ENCODE measurements at places on chromosomes 5 and 9.

DNA sequence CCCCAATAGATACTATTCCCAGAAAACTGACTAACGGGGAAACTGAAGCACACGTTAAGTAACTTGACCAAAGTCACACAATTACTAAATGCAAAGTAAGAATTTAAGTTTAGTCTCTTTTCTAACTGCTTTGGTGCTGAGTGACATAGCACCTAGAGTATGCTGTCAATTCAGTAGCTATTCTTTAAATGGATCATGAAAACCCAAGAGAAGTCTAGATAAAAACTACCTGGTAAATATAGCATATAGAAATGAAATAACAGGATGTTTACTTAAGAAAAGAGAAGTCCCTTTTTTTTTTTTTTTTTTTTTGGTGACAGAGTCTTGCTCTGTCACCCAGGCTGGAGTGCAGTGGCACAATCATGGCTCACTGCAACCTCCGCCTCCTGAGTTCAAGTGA is 129.2 kb downstream of the PDE4D start:
- no peak for DNase-seq

- DNase-seq = no peak
Observed at GRCh38 chr9:81408951-81409350, 280.4 kb downstream of the TLE1 start.

GRCh38 chr9:99294850-99295461 is 72.9 kb downstream of the SEC61B start:
- no peak for DNase-seq

- DNase-seq = no peak
Observed at GRCh38 chr5:102664616-102665335, 90.3 kb upstream of the PAM start.

- no peak for DNase-seq
Observed at GRCh38 chr5:135048286-135048685, 14.3 kb upstream of the PITX1 start.

DNA sequence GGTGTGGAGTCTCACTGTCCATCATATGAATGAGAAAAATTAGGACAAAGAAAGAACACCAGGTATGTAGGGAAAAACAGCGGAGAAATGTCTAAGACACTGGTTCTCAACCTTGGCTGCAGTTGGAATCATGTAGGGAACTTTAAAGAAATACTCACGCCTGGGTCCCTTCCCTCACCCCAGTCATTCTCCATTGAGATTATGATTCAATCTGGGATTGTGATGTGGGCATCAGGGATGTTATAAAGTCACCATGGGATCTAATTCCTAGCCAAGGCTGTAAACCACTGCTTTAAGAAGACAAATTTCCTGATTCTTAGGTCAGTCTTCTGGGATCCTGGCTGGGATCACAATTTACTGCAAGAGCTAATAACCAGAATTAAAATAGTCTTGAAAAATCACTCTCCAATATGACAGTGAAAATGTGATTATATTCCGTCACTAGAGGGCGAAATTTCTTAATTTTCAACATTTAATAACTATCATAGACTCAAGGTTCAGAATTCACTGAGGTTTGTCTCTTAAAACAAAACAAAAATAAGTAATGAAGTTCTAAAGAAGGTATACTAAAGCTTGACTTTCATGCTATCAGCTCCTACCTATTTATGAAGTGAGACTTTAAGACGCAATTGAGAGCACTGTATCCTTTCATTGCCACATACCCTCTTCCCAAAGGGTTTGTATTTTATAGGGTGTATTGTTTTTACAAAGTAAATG is 60.5 kb downstream of the GLDC start:
- no peak for DNase-seq

DNA sequence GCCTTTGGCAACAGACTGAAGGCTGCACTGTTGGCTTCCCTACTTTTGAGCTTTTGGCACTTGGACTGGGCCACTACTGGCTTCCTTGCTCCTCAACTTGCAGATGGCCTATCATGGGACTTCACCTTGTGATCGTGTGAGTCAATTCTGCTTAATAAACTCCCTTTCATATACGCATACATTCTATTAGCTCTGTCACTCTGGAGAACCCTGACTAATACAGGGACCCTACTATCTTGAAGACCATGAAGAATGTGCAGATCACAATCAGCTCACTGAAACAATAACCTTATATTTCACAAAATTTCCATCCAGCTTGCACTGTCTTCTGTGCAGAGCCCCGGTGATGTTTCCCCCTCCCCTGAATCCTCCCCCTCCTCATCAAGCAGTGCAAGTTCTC is 39.8 kb downstream of the TMEM215 start:
- DNase-seq = no peak

GRCh38 chr5:33238826-33239695 is 201.7 kb upstream of the TARS1 start:
- no peak for DNase-seq

DNA sequence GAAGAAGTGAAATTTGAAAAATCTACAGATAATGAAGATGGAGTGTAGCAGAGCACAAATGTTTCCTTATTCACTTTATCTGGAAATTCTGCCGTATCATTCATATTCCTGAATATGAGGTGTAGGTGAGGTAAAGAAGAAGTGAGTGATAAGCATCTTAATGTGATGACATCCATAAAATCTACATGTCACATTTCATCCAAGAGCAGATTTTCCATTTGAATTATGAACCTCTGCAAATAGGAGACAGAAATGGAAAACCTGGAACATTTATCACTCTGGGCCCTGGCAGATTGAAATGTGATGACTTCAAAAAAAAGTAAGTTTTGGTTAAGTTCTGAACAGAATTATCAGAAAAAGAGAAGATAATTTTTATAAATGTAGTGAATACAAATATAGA is 240.2 kb downstream of the CDH12 start:
- no peak for DNase-seq

DNA sequence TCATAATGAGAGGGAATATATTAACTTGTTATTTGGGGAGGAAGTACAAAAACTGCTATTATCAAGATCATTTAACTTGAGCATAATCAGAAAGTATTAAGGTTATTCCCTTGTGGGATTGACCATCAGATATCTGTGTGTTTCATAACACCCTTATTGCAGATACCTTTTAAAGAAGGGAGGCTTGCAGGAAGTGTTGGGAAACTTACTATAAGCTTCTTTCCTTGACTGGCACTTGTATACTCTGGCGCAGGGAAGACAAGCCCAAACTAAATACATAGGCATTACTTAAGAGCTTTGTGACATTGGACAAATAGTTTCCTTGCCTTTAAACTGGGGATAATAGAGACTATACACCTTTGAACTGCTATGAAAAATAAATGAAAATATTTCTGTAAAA is 50.9 kb downstream of the PIK3R1 start:
- no peak for DNase-seq

DNA sequence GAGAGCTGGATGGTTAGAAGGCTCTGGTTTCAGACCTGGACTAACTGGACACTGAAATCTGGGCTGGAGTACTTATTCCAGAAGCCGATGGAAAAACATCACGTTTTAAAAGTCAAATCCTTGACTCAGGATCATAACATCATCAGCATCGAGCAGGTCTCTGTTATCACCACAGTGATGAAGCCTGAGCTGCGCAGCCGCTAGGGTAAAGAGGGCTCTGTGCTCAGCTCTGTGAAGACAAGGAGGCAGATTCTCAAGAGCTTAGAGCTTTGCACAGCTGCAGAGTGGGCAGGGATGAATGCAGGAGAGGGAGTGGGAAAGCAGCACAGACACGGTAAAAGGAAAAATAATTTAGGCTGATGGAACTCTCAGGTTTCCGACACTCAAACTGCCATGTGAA is 208.8 kb upstream of the TAS2R1 start:
- DNase-seq = no peak

GRCh38 chr5:43674536-43674935 is 71.6 kb downstream of the NNT start:
- DNase-seq = no peak

- DNase-seq = no peak
Observed at GRCh38 chr9:135906291-135907005, 898 bp downstream of the CAMSAP1 start.

- DNase-seq = no peak
Observed at GRCh38 chr5:163968651-163969050, 463.2 kb downstream of the MAT2B start.

DNA sequence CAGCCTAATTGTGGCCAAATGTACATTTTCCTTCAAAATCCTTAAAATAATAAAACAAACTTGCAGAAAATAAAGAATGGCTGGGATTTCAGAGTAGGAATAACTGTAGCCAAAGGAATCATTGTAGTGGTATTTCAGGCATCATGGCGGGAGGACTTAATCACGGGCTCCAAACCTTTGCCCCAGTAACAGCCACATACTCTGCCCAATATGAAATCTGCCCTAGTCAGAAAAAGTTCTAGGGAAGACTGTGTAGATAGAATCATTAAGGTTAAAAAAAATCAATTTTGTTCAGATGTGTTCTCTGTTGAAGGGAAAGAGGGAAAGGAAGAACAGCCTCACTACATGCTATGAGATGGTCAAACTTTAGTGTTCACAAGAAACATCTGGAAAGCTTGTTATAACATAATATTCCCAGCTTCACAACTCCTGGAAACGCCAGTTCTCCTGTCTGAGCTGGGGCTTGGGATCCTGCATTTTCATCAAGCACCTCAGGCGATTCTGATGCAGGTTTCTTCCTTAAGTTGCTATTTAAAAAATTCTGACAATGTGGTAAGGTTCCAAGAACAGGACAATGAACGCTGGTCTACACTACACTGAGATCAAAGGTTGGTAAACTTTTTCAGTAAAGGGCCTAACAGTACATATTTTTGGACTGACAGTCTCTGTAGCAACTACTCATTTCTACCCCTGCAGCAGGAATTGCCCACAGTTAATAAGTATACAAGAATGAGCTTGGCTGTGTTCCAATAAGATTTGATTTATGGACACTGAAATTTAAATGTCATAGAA is 87.9 kb downstream of the CEMIP2 start:
- DNase-seq = no peak

DNA sequence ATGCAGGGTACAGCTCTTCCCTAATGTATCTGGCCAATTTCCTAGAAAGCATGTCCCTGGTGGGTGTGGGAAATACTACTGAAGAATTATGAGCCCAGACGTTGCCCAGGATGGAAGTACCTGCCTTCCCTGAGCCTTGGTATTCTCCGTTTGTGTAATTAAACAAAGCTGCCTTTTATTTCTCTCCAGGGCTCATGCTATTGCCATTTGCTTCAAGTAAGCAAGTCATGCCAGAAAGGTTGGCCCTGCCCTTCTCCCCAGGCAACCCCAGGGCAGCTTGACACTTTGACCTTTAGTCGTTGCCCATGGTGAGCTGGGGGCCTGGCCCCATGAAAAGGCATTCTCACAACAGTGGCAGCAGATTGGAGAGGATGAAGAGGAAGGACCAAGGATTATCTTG is 4.4 kb downstream of the COL27A1 start:
- no peak for DNase-seq

DNA sequence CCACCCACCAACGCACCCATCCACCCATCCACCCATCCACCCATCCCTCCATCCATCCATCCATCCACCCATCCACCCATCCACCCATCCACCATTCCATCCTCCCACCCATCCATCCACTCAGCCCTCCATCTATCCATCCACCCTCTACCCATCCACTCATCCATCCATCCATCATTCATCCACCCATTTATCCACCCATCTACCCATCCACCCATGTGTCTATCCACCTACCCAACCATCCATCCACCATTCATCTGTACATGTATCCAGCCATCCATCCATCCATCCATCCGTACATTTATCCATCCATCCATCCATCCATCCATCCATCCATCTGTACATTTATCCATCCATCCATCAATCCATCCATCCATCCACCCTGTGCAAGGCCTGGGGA is 11.1 kb upstream of the VAV2 start:
- DNase-seq = no peak

DNA sequence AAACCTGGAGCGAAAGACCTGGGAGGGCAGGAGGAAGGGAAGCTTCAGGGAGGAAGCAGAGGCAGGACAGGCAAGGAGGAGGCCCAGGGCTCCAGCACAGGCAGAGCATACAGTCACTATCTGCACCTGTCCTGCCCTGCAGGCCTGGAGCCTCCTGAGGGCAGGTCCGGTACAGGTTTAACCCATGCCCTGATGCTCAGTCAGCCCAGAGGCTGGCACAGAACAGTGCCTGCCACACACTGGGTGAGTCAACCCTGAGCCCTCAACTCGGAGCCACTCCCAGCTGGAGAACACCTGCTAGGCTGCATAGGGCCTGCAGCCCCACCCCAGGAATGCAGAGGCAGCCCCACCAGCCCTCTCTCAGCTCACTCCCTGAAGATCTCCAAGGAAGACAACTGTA is 161.5 kb upstream of the PHYKPL start:
- no peak for DNase-seq

DNA sequence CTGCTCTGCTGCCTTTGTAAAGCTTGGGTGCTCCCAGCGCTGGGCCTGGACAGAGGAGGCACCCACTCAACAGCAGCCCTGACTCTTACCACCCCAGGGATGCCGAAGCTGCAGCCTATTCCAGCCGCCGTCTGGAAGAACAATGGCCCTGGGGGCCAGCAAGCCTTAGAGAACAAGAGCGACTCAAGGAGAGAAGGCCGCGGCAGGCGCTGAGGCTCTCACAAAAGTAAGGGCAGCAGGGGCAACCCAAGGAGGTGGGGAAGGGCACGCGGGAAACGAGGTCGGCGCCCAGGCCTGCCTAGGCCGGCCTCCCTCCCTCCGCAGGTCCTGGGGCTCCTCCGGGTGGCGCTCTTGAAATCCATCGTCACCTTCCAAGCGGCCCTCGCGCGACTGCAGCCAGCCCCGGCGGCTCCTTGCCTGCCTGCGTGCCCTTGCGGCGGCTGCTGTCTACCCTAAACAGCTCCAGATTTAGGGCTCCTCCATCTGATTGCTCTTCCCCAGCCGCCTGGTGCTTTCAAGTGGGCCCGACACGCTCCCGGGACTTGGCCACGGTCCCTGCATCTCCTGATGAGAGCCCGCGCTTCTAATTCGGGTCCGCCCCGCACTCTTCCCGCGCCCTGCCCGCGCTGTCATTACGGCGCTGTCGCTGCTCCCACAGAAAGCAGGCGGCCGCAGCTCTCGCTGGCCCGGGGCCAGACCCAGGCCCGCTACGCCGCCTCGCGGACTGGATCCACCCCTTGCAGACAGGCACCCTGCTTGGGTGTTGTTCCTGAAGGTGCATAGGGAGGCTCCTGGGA is 213.3 kb downstream of the SEMA6A start:
- DNase-seq = no peak

- no peak for DNase-seq
Observed at GRCh38 chr5:88813805-88814575, 69.0 kb downstream of the MEF2C start.

- DNase-seq = no peak
Observed at GRCh38 chr9:34087370-34087769, 38.7 kb upstream of the UBAP2 start.

DNA sequence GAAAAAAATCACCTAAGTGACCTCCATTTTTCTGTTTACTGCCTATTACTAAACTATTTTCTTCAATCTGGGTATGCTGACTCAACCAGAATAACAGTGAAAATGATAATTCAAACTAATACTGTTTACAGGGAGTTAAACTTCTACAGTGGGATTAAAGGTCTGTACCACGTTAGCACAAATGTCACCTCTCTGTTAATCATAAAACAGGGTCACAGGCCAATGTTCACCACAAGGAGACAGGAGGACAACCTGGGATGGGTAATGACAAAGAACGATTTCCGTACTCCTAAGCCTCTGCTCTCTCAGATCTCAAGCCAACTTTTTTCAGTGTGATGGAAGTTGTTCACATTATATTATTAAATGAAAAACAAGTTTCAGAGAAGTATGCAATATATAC is 2.3 kb downstream of the ALDOB start:
- DNase-seq = no peak
